AG20443 (cell line): ENCODE measurements at places on chromosomes 2 and 18.
A peak's percentile ranks its signal among the peaks of the same experiment; 100 is the strongest.

DNA sequence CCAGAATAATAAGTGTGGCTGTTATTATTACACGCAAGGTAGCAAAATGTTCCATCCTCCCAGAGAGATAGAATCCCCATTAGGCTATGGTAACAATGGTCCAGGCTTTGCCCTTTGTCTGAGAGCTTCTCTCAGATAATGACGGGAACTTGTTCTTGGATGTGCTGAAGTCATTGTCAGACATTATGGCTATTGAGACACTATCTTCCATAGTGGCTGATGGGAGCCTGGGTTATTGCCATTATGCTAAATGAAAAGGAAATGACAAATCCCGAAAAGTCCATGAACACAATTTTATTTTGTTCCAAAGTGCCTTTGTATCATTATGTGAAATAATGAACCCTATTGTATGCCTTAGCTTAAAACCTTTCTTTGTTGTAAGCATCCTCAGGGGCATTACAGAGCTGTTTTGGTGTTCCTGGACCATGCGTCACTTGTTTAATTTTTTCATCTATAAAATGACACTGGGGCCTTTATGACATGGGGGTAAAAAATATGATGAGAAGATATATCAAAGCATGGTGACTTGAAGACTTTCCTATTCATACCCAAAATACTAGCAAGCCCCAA is 218.5 kb downstream of the KCNS3 start:
- DNase-seq, result no peak

DNA sequence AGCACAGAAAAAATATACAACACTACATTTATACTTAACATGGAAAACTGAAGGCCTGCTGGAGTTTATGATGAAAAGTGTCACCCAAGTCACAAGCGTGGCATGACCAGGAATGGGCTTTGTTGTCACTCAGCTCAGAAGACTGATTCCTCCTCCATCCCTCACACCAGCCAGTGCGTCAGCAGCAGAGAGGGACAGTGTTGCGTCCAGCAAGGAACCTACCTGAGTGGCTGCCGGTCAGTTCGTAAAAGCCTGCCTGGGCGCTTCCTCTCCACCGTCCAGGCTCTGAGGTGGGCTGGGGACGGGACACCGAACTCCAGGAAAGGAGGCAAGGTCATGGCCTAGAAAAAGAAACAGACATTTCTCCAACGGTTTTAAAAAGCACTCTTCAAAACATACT is 77.4 kb downstream of the USP40 start:
- DNase-seq, result no peak

DNA sequence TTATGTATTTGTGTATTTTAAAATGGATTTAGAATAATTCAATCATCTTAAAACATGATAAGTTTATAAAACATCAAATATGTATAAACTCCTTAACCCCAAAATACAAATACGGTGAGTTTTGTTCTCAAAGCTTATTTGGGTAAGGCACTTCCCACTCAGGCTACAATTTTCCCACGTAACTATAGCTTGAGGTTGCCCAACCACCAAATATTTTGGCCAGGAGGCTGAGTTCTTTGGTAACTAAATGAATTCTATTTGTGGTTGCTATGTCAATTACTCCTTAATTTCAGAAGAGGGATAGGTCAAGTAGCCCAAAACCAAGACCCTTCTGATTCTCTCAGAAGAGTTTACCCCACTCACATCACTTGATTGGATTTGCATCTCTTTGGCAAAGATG is 70.4 kb downstream of the MYL12B start:
- no peak for DNase-seq

GRCh38 chr2:230692760-230693159 is 19.9 kb upstream of the CAB39 start:
- DNase-seq, result no peak

- no peak for DNase-seq
These were observed 646.5 kb downstream of the SATB2 start for GRCh38 chr2:198811198-198811597.

GRCh38 chr2:96330407-96330806 is 5.2 kb upstream of the NCAPH start:
- DNase-seq, result no peak

GRCh38 chr2:30374380-30374779 is 72.7 kb upstream of the LCLAT1 start:
- DNase-seq, result no peak

DNA sequence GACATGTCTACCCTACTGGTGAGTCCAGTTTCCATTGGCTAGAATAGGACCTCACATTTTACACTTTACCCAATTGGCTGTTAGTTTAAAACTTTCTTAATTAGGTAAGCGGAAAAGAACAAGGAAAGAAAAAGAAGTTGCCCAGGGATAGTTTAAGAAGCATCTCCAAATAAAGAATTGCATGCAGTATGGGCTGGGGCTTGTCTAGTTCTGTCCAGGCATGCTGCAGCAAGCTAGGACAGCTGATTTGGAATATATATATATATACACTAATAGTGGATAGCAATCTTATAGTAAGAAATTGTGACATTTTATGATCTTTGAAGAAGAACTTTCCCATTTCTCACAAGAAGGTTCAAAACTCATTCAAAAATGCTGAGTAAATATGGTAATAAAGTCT is 90.0 kb upstream of the ERBB4 start:
- DNase-seq, result no peak

GRCh38 chr2:173397539-173397938 is 42.9 kb downstream of the CDCA7 start:
- DNase-seq, result no peak

GRCh38 chr2:74441170-74441689 is 507 bp downstream of the RTKN start:
- DNase-seq, result no peak

DNA sequence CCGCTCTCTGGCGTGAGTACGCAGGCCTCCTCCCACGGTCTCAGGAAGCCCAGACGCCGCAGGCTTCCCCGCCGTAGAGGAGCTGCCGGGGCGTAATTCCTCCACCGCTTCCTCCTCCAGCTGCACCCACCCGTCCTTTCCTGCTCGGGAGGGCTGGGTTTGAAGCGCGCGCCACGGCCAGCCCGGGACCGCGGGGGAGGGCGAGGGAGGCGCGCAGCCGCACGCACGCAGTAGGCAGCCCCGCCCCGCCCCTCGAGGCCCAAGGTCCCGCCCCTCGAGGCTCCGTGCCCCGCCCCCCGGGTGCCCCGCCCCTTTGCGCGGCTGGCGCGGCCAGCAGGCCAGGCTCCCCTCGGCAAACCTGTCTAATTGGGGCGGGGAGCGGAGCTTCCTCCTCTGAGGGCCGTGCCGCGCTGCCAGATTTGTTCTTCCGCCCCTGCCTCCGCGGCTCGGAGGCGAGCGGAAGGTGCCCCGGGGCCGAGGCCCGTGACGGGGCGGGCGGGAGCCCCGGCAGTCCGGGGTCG is at the start of gene MALT1:
Gene MALT1 (plus strand): TSS at position 355 of the 521 bp plus-strand sequence. CDS start 179 bp downstream, outside the sequence.
- DNase-seq, result peak; percentile 99

DNA sequence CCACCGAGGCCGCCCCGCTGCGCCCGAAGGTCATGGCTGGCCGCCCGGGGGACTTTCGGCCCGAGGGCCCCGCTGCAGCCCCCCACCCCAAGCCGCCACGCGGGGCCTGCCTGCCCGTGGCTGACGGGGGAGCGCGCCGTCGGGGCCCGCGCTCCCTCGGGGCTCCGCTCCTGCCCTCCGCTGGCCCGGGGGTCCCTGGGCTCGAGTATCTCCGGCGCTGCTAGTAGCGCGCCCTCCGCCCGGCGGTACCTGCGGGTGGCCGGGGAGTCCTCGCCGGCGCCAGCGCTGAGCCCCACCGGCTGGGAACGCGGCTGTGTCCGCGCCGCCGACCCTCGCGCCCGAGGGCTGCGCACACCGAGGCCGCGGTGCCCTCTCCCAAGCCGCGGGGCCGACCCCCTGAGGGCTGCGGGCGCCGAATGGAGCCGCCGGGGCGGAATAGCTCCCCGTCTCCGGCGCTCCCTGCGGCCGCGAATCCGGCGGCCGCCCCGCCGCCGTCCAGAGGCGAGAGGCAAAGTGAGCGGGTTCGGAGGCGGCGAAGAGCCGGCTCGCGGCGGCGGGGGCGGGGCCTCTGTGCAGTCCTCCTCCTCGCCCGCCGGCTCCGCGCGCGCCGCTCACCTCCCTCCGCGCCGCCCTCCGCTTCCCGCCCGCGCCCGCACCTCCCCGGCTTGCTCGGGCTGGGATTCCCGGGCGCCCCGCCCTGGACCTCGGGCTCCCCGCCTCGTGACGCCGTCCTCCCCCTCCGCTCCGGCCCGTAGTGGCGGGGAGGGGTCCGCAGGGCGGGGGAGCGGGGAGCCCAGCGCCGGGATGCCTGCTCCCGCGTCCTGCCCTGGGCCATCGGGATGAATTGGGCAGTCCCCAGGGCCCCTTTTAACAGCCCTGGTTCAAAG is at the start of gene KCNG3:
Gene KCNG3 (minus strand): TSS at position 515 of the 887 bp plus-strand sequence. CDS start 481 bp downstream, at position 34.
- peak; percentile 84 for DNase-seq

GRCh38 chr2:149098701-149099100 is 60.2 kb downstream of the LYPD6B start:
- peak; percentile 50 for DNase-seq

GRCh38 chr2:190031969-190032618 is 30.4 kb downstream of the MSTN start:
- no peak for DNase-seq

- DNase-seq, result peak; percentile 38
These were observed 36.5 kb downstream of the CAB39 start for GRCh38 chr2:230749111-230749510.

- DNase-seq, result no peak
These were observed 6.7 kb downstream of the CAVIN2 start for GRCh38 chr2:191839918-191840804.
